Activated CD8-positive, alpha-beta memory T cell treated with anti-CD3 and anti-CD28 coated beads, Interleukin-2, amount 10 ng/mL, durations not matched to agents 7 days and 5 days (primary cell): ENCODE measurements at places on chromosomes 4 and X.
A peak's percentile ranks its signal among the peaks of the same experiment; 100 is the strongest.

GRCh38 chr4:108172231-108172752 lies 3.6 kb upstream of the LEF1 start:
- DNase-seq = no peak

DNA sequence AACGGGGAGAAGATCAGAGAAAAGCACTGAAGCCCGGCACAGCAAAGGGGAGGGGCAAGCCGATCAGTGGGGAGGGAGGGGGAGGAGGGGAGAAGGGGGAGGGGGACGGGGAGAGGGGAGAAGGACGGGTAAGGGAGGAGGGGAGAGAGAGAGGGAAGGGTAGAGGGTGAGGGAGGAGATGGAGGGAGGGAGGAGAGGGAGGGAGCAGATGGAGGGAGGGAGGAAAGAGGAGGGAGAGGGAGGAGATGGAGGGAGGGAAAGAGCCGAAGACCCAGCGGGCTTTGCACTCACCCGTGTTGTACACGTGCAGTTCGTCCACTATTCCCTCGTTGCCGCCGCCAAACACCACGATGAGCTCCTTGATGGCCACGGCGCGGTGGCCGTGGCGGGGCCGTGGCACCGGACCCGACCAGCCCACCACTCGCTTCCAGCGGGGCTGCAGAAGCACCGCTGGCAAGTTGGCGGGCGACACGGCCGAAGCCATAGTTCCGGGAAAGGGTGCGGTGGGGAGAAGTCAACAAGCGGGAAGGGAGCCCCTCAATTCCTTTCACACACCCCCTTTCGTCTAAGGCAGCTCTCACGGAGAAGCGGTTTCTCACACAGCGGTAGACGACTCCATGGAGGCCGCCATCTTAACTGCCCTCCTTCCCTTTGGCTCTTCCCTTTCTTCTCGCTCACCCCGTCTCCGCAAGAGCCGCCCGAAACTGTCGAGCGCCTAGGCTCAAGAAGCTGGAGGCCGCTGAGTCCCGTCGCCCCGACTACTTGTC lies 1.1 kb downstream of the HCFC1 start:
- DNase-seq = peak; percentile 61

DNA sequence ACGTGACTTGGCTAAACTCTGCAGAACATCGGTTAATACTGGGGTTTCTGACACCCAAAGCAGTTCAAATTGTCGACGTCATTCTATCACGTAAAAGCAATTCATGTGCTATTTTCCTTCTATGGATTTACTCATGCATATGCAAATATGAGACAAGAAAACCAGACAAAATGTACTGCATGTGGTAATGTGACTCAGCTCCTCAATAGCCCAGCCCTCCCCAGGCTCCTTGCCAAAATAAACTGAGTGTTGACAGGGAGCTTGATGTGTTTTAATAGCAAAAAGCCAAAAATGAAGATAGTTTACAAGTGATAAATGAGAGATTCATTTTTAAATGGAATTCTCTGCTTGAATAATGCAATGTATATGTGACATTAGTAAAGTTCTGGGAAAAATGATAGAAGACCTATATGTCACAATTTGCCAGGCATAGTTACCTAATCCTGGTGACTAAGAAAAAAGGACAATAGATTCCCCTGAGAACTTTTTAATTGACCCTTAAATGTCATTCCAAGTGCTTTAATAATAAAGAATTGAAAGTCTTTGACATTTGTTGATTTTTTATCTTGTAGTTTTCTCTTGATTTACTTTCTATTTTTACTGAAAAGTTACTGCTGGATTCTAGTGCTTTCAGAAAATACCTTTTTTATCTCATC lies 1700.6 kb upstream of the TENM3 start:
- no peak for DNase-seq

DNA sequence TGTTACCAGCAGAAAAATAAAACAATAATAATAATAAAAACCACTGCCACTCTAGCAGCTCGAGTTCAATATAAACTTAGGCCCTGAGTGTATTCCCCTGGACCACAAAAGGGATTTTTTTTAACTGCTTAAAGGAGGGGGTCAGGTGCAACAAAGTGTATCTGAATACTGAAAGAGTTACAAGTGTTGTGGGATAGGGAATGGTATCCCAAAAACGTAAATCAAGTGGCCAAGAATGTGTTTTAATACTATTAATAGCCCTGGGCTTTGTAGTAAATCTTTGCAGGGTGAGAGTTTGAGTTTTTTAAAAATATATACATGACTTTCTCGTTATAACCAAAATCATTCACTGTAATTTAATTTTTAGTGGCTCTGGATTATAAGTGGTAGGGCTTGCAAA lies 860.1 kb upstream of the INTU start:
- no peak for DNase-seq

DNA sequence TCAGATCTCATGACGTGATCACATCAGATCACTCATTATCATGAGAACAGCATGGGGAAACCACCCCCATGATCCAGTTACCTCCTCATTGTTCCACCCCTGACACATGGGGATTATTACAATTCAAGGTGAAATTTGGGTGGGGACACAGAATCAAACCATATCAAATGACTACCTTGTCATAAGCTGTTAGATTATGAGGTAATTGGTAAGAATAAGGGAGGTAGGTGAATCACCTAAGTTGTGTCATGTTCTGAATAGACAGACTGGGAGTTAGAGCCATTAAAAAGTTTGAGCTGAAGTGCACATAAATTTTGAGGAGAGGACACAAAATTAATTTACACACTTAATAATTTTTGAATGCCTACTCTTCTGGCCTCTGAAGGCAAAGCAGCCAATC lies 24.7 kb downstream of the SLC9B1 start:
- DNase-seq = no peak

DNA sequence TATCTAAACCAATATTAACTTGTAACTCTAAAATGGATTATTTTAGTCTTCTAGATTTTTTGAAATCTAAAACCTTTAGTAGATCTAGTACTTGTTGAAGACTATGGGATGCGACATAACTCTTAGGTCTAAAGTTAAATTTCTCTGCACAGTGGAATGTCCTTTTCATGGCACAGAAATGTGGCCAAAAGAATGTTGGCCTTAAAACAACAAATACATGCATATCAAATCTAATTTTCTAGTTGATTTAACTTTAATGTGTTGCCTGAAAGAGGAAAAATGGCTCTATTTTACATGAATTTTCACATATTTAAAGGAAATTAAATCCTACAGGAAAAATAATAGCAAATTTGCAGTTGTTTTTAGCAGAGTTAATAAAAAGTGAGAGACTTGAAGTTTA lies 30.3 kb downstream of the NFKB1 start:
- no peak for DNase-seq

DNA sequence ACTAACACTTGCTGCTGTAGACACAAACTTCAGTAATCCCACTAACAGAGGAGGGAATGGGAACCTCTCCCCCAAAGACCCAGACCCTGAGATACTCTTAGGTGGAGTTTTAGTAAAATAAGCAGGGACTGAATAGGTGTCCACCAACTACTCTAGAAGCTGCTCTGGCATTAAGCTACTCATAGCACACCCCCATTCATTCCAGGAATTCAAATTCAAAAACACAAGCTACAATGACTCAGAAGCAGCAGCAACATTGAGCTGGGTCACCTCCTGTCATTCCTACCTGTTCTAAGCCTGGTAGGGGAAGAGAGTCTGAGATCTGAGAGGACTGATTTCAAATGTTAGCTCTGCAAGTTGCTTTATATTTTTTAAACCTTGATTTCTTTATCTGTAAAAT lies 135.4 kb upstream of the FRMPD4 start:
- DNase-seq = no peak

- DNase-seq = no peak
These were observed 90.0 kb downstream of the PSAPL1 start for GRCh38 chr4:7344636-7345155.

DNA sequence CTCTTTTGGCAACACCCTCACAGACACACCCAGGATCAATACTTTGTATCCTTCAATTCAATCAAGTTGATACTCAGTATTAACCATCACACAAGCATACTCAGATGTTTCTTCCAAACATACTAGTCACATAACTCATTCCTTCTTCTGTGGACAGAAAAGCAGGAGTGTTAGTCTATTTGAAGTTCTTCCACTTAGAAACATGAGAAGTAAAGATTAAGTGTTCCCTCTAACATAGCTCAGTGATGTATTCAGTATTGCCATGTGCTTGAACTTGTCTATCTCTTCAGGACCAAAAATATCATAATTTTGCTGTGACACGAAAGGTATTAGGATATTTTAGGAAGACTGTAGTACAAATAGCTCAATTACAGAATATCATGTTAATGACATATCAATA lies 25.8 kb upstream of the MAGED1 start:
- no peak for DNase-seq

DNA sequence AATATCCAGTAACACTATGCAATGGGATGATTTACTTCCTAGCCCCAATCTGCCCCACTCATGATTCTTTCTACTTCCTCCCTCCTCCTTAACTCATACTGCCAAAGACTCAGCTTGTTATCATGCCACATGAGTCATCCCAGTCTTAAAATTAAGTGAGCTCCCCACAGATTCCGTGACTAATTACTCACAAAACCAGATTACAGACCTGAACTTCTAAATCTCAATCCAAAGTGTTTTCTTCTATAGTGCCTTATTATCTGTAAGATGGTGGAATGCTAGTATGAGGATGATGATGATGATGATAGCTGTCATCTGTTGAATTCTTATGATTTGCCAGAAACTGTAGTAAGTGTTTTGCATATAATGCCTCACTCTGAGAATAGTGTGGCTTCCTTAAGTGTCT lies 27.7 kb upstream of the GPC3 start:
- no peak for DNase-seq

DNA sequence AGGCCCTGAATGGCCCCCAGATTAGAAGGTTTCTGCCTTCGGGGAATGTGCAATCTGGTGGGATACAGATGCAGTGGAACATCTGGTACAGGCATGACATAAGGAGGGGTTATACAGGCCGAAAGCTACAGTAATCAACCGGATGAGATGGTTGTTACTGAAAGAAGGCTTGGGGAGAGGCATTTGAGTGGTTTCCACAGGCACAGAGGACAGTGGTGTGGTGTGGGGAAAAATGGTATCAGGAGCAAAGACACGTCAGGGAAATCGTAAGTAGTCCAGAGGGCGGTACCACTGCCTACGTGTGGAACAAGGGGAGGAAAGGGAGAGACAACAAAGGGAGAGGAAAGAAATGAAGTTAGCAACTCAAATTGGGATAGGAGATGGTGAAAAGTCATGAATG lies 3.0 kb downstream of the PDLIM3 start:
- no peak for DNase-seq

DNA sequence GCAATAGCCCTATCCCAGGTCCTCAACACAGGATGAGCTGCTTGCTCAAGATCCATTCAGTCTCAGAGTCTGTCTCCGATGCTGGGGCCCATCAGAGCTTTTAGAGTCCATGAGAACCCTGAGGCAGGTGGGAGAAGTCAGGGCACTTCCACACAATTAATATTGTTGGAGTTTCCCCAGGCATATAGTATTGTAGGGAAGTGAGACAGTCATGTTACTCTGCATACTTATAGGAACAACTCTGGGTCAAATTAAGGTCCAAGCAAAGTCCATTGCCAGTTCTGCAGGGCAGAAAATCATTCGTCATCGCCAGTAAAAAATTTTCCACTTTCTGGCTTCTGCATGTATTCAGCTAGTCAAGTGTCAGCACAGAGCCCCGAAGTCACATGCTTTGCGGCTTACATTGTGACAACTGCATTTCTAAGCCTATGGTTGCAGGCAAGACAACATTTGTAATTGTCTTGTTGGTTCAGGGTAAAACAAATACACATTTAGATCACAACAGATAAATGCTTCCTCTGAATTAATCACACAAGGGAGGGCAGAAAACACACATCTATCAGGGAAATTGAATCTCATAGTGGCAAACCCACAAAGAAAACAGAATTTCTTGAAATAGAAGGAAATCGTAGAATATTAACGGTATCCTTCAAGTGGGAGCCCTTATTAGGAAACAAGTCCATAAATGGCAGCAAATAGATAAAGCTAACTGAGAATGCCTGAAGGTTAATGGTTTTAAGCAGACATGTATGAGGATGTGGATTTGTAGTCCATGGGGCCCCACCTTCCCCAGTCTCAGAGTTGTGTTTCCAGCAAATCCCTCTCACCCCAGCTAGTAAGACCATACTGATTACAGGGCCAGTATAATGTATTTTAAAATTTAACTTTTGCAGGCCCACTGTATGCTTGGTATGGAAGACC lies 412.1 kb upstream of the RASGEF1B start:
- DNase-seq = no peak

DNA sequence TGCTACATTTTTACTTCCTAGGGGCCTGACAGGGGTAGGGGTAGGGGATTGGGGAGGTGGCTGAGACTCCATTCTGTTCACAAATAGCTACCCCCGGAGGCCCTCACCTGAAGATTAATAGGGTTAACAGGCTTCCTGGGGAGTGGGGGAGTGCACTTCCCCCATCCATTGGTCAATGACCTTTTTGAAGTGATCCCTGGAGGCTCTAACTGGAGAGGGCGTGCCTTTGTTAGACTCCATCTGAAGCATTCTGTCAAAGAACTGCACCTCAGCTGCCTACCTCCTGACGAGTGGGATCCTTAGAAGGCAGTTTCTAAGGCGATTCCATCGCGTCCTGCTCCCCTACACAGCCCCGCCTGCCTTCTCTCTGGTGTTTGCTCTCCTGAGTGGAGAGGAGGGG lies 10.0 kb upstream of the MTM1 start:
- DNase-seq = no peak

DNA sequence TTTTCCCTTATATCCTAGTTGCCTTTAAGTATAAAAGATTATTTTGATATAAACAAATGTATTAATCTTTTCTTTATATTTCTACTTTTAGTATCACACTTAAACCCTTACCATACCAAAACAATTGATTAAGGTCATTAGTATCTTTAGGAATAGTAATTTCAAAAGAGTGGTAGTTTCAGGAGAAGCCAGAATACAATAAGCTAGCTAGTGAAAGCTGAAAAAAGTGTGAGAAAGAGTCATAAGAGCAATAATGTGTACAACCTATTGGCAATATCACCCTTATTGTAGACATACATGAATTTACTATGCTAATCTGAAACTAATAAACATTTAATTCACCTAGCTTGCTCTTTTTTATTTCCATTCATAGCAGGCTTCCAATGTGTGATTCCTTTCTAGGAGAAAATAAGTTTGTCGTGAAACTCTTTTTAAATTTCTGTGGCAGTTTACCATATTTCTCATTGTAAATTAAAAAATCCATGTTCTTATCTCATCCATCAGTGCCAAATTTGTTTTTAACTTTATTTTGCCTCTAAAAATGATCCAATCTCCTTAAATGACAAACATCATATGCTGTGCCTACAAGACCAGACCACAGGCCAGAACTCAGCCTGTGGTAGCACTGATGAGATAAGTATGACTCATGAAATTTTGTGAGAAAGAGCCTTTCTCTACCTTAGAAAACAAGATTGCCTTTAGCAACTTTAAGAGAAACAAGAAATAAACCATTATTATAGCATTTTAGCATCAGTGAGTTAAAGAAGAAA lies 8.1 kb downstream of the NEK1 start:
- peak; percentile 75 for DNase-seq

GRCh38 chr4:7351014-7351413 lies 83.7 kb downstream of the PSAPL1 start:
- no peak for DNase-seq
